GM23248 (cell line): ENCODE measurements at places on chromosomes 5 and 9. TPM values are rescaled to one million over a fixed set of nuclear protein-coding genes. Genes with fewer than 3 reads are reported as not detected.
A peak's percentile ranks its signal among the peaks of the same experiment; 100 is the strongest.

GRCh38 chr9:135108831-135109510 lies 21.5 kb downstream of the OLFM1 start:
- no peak overlapping the region for H3K4me3 ChIP-seq
- no peak overlapping the region for H3K27ac ChIP-seq
- no peaks in the 10 kb centered on the region for H3K36me3 ChIP-seq
- no peaks in the 10 kb centered on the region for H3K4me1 ChIP-seq

The NR5A1 gene
- not detected in 2 replicates for total RNA-seq

DNA sequence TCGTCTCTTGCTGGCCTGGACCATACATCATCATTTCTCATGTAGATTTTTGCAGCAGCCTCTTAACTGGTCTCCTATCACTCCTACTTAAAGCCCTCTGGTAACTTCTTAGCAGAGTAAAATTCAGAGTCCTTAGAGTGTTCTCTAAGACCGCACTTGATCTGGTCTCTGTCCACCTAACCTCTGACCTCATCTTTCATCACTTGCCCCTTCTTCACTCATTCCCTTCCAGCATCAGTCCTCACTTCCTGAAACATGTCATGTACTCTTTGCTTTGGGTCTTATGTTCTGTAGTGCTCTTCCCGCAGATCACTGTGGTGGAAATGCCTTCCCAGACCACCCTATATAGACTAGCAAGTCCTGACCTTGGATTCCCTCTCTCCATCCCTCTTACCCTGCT lies 9.8 kb downstream of the LARP1 start:
- no peak overlapping the region for H3K4me3 ChIP-seq
- DNase-seq: no peak
- no peak overlapping the region for H3K27ac ChIP-seq

The HTR4 gene
- total RNA-seq: not detected in 2 replicates

DNA sequence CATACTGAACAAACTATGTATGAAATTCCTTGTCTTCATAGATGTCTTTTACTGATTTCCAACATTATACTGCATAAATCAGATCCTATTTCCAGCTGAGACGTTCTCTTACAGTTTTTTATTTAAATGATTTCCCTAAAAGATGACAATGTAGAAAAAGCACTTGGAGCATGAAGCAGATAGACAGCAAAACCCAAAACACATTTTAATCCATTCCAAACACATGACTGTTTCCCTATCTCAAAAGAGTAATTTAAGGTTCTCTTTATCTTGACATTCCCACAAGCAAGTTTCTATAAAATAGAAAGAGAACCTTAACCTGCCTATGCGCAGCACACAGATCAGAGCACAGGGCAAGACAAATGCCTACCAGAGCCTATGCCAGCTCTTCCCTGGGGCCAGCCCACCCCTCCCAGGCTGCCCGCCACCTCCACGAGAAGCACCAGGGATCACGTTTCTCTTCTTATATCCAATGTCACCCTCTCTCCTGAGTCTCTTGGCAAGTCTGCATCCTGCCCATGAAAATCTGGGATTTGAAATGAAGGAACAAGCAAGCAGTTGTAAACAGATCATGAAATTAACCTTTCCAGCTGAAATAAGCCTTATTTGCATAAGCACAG lies 52.4 kb downstream of the RETREG1 start:
- no peak for DNase-seq
- H3K4me1 ChIP-seq: peaks cover 5% of the 10 kb centered on the region; the same call in 1 of the 2 replicates
- H3K27ac ChIP-seq: no peak overlapping the region

The DOCK8 gene
- not detected in 2 replicates for total RNA-seq

The NUTM2F gene
- total RNA-seq: not detected in 2 replicates

- H3K4me1 ChIP-seq: no peaks in the 10 kb centered on the region
- no peak overlapping the region for H3K27ac ChIP-seq
- H3K4me3 ChIP-seq: no peak overlapping the region
- no peak for DNase-seq
Measured at GRCh38 chr9:101706261-101706798, 32.1 kb downstream of the GRIN3A start.

DNA sequence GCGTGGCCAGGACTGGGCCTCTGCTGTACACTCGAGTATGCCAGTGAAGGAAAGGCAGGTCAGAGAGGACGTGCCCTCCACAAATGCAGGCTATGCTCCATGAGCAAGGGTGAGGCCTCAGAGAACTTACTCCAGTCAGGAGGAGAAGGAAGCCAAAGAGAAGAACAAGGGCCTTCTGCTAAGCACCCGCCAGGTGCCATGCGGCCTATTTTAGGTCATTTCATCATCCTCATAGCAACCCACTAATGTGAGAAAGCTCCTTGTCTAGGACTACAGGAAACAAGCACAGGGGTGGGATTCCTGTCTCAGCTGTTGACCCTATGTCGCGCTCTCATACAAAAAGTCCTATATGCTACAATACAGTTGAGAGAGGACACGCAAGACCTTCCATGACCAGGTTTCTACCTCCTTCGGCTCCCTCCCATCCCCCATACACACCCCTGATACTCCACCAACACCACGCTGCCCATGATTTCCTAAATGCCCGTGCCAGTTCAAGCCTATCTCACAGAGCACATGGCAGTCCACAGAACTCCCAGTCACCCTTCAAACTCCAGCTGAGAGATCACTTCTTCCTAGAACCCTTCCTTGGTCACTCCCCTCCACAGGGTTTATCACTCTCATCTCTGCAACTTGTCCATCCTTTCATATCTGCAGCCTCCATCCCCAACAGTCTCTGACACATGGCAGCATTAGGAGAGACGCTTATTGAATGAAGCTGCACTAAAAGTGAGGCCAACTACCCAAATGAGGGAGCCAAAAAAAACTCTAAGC lies 26.8 kb downstream of the PSMB7 start:
- peaks cover 41% of the 10 kb centered on the region for H3K4me1 ChIP-seq
- H3K27me3 ChIP-seq: no peaks in the 10 kb centered on the region
- H3K27ac ChIP-seq: no peak overlapping the region
- peaks cover 4% of the 10 kb centered on the region; the same call in 1 of the 2 replicates for H3K36me3 ChIP-seq

GRCh38 chr5:150301170-150301505 lies 1.6 kb downstream of the ARSI start:
- no peak overlapping the region for H3K4me3 ChIP-seq
- no peaks in the 10 kb centered on the region for H3K36me3 ChIP-seq
- H3K27me3 ChIP-seq: no peaks in the 10 kb centered on the region
- peak; percentile 26 for DNase-seq
- peaks cover 34% of the 10 kb centered on the region for H3K4me1 ChIP-seq
- no peak overlapping the region for H3K27ac ChIP-seq

DNA sequence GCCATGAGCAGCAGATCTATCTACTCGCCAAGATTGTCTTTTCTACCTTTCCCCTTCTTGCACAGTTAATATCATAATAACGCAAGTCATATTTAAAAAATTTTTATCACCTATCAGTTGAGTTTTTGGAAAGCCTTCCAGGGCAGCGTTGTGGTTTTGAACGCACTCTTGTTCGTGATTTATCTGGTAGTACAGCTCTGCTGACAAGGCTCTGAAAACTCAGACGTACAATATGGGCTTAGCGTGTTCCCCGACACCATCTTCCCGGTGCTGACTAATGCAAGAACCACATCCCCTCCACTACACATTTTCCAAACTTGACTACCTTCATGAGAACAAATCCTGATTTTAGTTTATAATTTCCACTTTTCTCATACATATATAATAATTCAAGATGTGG lies 1.6 kb upstream of the NFIL3 start:
- no peaks in the 10 kb centered on the region for H3K36me3 ChIP-seq
- H3K27ac ChIP-seq: peak overlapping the region; percentile 94
- peak; percentile 34 for DNase-seq

The FAM81B gene
- total RNA-seq: not detected in 2 replicates

DNA sequence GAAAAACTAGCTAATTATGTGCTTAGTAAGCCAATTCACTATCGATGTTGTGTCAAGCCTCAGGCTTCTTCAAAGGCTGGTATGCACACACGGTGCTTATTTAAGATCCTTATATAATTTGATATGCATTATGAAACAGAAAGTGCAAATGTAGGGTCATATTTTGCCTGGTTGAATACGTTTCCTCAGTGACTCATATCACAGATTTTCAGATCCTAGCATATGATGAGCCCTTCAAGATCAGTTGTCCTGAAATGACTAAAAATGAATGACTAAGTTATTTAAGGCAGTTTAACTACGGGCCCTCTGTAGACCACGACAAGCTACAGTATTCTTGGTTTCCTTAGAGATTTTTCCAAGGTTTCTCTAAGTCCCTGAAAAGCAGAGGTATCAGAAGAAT lies 778.3 kb downstream of the PRELID2 start:
- no peak overlapping the region for H3K4me3 ChIP-seq
- peak; percentile 33 for DNase-seq
- no peaks in the 10 kb centered on the region for H3K36me3 ChIP-seq
- H3K4me1 ChIP-seq: no peaks in the 10 kb centered on the region

- DNase-seq: peak; percentile 89
- no peaks in the 10 kb centered on the region for H3K36me3 ChIP-seq
- H3K4me3 ChIP-seq: peak overlapping the region; percentile 100
- peak overlapping the region; percentile 94 for H3K27ac ChIP-seq
- no peaks in the 10 kb centered on the region for H3K27me3 ChIP-seq
Measured at GRCh38 chr9:134642385-134643181, 980 bp downstream of the COL5A1 start.

The PCDHB15 gene
- 2.7 and 2.8 TPM in 2 replicates for total RNA-seq

DNA sequence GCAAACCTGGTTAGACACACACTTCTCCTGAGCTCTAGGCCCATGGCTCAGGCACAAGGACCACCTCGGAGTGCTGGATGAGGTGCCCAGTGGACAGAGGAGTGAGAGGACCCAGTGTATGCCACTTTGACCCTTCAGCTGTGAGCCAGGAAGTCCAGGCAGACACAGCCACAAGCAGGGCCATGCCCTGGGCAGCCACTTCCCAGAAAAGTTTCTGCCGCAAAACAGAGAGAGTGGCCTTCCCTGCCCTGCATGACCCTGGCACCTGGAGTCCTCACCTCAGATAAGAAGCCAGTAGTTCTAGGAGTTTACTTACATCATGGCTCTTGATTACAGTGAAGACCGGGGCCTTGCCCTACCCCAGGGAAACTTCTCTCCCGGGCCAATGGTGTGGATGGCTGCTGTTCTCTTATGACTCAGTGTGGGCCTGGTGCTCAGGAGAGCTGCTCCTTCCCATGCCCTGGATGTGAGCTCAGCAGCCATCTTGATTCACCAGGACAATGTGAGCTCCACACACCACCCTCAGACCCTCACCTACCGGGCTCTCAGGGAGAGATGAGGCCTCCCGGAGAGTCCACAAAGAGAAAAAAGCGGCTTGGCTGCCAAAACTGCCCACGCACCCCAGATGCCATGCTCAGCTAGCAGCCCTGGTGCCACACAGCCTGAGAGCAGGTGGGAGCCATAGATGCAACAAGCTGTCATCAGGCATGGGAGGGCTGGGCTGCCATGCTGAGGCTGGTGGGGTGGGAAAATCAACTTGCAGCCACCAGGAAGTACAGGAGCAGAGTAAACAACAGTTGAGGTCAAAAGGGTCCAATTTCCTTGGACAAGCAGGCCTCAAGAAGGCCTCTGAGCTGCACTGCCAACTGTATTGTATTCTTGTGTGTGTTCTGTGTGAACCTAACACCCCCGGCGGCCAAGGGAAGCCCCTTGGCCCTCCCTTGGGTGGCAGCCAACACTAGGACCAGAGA lies 11.7 kb upstream of the IRF1 start:
- no peaks in the 10 kb centered on the region for H3K36me3 ChIP-seq
- no peak overlapping the region for H3K4me3 ChIP-seq
